ENCODE measurements at places on chromosomes 7 and 10. TPM values are rescaled to one million over a fixed set of nuclear protein-coding genes. Genes with fewer than 3 reads are reported as not detected.

DNA sequence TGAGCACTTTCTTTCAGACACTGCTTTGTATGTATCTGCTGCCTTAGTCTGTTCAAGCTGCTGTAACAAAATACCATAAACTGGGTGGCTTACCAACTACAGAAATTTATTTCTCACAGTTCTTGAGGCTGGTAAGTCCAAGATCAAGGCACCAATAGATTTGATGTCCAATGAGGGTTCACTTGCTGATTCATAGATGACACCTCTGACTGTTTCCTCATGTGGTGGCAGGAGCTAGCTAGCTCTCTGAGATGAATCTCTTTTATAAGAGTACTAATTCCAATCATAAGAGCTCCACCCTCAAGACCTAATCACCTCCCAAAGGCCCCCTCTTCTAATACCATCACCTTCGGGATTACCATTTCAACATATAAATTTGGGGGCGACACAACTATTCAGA is 76.6 kb upstream of the ADO start:
- DNase-seq = no peak

DNA sequence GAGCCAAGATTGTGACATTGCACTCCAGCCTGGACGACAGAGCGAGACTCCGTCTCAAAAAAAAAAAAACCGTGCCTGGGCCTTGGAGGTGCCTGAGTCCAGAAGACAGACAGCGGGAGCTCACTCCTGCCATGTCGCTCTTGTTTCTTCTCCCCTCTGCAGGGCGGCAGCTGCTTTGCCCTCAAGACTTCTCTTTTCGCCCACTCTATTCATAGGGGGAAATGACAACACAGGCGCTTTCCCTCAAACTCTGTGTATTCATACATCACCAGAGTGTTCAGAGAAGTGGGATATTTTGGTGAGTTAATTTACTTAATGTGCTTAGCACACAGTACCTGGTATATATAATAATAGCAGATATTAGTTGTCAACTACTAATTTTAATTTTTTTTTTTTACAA is 44.5 kb downstream of the FOXK1 start:
- no peak for DNase-seq

DNA sequence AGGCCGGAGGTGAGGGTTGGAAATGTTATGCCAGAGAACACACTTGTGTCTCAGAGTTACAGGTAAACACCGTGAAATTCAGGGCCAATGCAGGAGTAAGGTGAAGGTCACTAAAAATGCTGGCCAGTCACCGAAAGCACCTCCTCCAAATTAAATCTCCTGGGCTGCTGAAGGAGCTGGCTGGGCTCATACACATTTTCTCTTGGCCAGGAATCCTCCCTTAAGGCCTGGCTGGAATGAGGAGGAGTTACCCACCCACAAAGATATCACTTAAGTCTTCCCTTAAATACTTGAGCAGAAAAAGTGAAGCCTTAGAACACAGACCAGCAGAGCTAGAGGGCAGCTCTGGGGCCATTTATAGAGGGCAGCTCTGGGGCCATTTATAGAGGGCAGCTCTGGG is 46.3 kb downstream of the HTRA1 start:
- DNase-seq = no peak

DNA sequence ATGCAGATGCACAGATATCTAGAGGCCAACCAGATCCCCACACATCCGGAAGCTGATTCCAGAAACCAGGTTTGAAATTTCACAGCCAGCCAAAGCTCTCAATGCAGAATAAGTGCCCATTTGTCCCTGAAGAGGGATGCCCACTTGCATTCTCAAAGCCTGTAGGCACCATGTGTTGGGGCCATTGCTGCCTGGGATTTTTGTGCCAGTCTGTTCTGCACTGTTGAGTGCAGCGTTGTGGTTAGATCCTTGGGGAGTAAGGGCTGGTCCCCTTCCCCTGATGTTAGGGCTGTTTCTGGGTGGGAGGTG is 62.4 kb downstream of the EEPD1 start:
- no peak for DNase-seq

DNA sequence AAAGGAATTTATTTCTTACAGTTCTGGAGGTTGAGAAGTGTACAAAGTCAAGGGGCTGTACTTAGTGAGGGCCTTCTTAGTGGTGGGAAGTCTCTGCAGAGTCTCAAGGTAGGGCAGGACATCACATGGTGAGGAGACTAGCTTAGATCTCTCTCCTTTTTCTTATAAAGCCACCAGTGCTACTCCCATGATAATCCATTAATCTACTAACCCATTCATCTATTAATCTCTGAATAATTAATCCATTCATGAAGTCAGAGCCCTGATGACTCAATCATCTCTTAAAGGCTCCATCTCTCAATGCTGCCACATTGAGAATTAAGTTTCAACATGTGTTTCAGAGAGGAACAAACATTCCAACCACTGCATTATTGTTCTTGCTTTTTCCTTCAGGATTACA is 64.4 kb upstream of the CSTF2T start:
- DNase-seq = no peak

GRCh38 chr7:91636129-91636724 is 244.3 kb downstream of the MTERF1 start:
- no peak for DNase-seq

GRCh38 chr7:94047956-94048355 is 43.8 kb upstream of the BET1 start:
- DNase-seq = no peak

DNA sequence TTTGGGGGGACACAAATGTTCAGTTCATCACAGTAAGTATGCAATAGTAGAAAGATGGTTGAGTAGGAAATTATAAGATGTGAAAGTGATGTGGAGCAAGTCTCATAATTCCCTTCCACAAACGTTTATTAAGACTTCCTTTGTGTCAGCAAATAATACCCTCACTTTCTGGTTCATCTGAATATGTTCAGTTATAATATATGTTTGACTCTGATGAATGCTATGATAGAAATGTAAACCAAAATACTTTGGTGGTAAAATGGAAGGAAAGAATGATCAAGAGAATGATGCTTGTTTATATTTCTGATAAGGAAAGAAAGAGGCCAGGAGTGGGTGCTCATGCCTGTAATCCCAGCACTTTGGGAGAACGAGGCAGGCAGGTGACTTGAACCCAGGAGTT is 111.7 kb upstream of the PLXDC2 start:
- DNase-seq = no peak

DNA sequence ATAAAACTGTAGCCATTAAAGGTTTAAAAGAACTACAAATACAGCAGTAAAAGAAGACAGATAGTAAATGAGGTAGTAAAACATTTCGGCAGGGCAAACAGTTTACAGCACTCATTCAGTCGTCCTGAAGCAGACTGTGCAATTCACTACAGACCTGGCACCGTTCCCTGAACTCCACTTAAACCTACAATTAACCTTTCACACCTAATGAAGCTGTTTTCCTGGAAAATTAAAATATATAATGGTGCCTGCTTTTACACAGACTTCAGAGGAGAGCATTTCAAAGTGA is 335.3 kb downstream of the GFRA1 start:
- DNase-seq = no peak

- no peak for DNase-seq
These were observed 165.3 kb downstream of the WNT2 start for GRCh38 chr7:117157241-117158209.

GRCh38 chr7:108724251-108725100 is 154.8 kb downstream of the DNAJB9 start:
- no peak for DNase-seq

DNA sequence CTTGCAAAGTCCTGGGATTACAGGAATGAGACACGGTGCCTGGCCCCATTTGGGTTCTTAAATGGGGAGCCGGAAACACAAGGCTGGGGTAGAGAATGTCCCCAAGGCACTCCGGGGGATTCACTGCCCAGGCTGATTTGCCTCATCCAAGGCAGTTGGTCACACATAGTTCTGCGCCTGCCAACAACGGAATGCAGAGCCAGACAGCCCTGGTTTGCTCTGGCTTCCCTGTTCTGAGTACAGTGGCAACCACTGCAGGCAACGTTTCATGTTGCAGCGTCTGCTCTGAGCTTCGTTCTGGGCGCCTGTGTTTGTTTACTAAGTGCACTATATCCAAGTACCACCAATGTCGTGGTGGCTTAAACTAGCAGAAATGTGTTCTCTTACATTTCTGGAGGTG is 61.7 kb upstream of the C1QL3 start:
- DNase-seq = no peak

DNA sequence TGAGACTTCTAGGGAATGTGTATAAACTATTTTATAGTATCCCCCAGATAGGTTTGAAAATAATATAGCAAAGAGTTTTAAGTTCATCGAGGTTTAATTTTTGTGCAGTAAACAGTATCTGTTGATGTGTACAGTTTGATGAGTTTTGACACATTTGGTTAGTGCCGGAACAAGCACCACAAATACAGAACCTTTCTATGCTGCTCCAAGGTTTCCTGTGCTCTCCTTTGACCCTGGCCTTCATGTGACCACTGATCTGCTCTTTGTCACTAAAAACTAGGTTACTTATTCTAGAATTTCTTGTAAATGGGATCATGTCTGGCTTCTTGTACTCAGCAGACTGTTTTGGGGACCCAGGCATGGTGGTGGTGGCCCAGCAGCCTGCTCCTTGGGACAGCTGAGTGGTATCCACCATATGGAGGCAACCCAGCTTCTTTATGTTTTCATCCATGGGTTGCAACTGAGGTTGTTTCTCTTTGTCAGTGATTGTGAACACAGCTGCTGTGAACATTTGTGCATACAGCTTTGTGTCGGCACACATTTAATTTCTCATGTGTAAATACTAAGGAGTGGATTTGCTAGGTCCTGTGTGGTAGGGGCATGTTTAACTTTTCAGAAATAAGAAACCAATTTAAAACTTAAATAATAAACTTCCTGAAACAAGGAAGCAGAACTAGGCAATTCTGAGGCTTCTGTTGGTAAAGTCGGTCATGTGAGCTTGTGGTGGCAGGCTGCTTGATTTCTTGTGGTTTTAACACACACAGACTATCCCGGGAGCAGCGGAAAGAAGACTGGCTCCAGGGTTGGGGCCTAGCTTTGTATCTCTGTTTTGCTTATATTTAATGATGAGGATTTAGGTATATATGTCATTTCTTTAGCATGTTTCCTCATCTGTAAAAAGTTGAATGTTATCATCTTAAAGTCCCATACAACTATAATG is 219.4 kb downstream of the ABCA13 start:
- no peak for DNase-seq

DNA sequence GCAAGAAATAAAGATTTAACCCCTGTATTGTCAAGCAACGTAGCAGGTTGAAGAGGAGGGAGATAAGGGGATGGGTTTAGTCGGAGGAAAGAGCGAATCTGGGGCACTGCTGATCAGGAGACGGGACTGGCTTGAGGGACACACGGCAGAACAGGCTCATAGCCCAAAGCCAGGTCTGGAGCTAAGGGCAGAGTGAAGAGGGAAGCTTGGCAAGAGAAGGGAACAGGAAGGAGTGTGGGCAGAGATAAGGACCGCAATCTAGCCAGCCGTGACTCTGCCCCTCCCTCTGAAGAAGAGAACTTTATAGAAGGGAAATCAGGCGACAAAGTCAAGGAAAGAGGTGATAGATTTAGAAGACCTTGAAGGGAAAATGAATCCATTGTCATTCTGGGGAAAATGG is 67.6 kb downstream of the CAV1 start:
- DNase-seq = no peak

GRCh38 chr10:54284526-54285193 is 516.4 kb downstream of the PCDH15 start:
- DNase-seq = no peak

DNA sequence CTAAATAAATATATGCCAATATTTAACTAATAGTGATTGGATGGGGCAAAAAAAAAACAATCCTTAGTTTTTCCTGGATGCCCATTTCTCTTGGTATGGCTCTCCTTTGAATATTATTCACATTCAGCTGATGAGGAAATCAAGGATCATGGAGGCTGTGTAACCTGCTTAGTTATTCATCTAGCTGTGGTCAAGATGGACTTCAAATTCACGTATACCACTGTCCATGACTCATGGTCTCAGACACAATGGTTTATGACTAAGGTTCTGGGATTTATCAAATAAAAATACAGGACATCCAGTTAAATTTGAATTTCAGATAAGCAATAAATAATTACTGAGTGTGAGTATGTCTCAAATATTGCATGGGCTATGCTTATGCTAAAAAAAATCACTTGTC is 191.5 kb upstream of the CELF2 start:
- DNase-seq = no peak

GRCh38 chr10:122207596-122207995 is 63.5 kb upstream of the BTBD16 start:
- DNase-seq = no peak

DNA sequence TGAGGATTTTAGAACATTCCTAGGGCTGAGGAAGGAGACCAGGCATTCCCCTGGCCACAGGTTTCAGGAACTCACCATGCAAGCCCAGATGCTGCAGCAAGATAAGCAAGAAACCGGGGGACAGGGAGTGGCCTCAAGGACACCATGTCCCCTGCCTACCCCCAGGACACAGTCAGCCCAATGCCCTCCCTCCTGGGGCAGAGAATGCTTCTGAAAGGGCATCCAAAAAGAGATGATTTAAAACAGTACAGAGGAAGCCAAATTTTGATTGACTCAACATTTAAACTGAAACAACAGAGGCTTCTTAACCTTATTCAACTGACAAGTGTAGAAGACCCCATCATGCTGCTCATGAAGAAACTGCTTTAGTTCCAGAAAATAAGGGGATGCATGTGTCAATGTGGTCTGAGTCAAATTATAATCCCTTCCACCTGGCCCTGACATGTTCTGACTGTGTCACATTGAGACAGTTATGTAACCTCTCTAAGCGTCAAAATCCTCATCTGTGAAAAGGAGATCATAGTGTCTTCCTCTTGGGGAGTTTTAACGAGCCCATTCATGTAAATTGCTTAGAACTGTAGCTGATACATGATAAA is 60.0 kb downstream of the ICA1 start:
- no peak for DNase-seq

DNA sequence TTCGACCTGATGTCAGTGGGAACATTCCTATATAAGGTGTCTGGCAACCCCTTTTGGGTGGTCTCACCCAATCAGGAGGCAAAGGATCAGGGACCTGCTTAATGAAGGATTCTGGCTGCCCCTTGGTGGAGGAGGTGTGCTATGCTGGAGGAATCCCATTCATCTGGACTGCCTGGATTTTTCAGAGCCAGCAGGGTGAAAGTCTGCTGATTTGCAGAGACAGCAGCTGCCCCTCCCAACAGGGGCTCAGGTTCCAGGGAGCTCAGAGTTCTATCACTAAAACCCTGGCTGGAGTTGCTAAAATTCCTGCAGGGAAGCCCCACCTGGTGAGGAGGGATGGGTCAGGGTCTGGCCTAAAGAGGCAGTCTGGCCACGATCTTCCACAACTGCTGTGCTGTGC is 398.5 kb upstream of the CNTNAP2 start:
- DNase-seq = no peak

- DNase-seq = no peak
These were observed 37.6 kb downstream of the TMEM168 start for GRCh38 chr7:112752576-112752975.

GRCh38 chr10:23432166-23432565 is 6.7 kb upstream of the OTUD1 start:
- no peak for DNase-seq

Gene TUBGCP2
- 44.7 TPM for total RNA-seq

Gene LMBR1
- 35.4 TPM for total RNA-seq

Gene PITX3
- total RNA-seq = 1.8 TPM

Gene CHST15
- total RNA-seq = 3.8 TPM

Measured in Right ventricle myocardium inferior (tissue), 1 donor.